NCI-H1048 (cell line): ENCODE measurements at places on chromosomes 1 and 21.

GRCh38 chr1:195594773-195595172 is 1013.5 kb downstream of the KCNT2 start:
- DNase-seq = no peak

- no peak for DNase-seq
Measured at GRCh38 chr1:42379794-42380585, 602 bp upstream of the RIMKLA start.

DNA sequence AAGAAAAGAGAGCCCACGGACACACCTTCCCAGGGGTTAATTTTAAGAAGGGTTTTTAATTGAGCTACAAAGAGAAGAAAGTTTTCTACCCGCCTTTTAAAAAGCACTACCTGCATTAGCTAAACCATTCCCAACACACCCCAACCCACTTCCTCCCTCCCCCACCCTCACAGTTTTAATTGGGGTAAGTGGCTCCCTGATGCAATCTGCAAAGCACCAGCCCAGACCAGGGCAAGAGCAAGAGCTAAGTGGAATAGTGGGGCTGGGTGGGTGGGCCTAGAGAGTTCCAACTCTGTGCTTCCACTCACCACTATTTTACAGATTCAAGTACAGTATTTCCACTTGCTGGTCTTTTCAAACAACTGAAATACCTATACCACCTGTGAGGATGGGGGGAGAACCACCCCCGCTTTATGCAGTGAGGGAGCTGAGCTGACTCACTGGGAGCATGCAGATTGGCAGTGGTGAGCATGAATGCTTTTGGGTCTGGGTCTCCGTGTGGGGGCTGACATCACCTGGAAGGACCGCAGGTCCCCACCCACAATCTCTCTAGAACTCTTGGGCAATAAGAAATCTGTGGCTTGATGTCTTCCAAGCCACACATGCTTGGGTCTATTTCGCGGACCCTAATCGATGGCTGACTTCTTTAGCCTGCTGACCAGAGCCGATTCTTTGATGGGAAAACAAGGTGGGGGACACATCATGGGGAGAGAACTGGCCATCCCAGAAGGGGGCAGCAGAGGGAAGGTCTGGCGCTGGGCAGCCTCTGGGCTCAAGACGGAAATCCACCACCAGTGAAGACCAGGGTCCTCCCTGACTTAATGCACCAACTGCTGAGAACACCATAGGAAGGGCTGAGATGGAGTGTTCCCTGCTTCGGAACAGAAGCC is 95.5 kb downstream of the SSBP3 start:
- no peak for DNase-seq

DNA sequence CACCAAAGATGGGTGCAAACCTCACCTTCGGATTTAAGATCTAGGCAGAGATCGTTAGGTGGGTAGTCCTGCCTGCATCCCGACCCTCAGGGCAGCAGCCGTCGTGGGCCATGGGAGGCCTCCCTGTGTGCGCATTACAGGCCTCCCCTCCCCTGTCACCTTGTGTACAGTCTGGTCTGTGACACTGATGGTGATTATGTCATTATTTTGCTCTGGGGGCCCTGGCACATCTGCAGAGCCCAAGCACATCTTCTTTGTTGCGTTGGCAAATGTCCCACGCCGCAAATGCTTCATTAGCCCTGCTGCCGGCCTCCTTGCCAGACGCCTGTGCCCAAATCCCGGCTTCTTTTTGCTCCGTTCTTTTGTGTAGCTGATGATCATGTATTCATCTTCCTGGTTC is 31.7 kb downstream of the PROX1 start:
- DNase-seq = no peak
